Stimulated activated CD8-positive, alpha-beta memory T cell treated with anti-CD3 and anti-CD28 coated beads, Interleukin-12 subunit alpha, Interleukin-12 subunit beta, amount 100 ng/mL, for 1 hour (primary cell): ENCODE measurements at places on chromosomes 3 and 15.

- DNase-seq = no peak
Observed at GRCh38 chr3:155748611-155749365, 3.9 kb upstream of the PLCH1 start.

GRCh38 chr15:25739687-25740121 lies 123.4 kb downstream of the ATP10A start:
- DNase-seq = peak; percentile 8

GRCh38 chr3:30862004-30862403 lies 32.5 kb downstream of the GADL1 start:
- DNase-seq = no peak

GRCh38 chr3:78791753-78792152 lies 976.0 kb downstream of the ROBO1 start:
- DNase-seq = no peak

GRCh38 chr3:120762615-120763014 lies 20.1 kb downstream of the GTF2E1 start:
- no peak for DNase-seq

GRCh38 chr3:13137941-13138832 lies 65.0 kb upstream of the IQSEC1 start:
- DNase-seq = no peak

DNA sequence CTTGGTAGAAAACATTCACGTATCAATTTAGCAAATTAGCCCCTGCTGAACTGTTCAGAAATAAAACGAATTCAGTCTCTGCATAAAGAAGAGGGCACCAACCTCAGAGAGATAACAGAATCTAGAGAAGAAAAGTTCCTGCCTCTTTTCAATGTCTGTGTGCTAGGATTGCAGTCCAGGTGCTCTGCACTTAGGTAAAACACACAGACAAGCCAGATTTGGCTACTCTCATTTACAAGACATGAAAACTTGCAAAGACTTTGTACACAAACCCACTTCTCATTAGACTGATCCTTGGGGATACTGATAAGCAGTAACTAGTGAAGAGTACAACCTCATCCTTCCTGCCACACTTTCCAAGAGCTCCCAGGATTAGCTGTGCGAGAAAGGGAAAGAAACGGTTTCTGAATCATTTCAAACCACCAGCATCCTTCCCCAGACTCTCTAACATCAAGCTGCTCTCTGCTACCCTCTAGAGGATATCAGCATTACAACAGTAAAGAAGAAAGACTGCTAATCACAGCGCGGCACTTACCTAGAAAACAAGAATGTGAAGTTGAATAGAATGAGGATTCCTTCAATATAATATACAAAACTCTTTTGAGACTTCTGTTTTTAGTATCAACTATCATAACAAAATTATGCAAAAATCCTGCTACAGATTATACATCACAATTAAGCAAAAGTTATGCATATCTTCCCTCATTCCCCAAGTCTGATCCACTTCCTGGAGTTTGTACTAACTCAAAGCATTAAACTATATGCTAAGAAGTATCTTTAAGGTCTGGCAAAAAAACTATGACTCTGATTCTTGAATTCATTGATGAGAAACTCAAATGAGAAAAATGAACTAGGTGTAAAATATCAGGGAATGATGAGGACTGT lies 306.4 kb downstream of the MAGI1 start:
- DNase-seq = no peak

GRCh38 chr3:23648996-23649395 lies 156.8 kb upstream of the UBE2E1 start:
- DNase-seq = no peak

- no peak for DNase-seq
Observed at GRCh38 chr3:160748231-160748630, 7.8 kb upstream of the PPM1L start.

GRCh38 chr3:10309736-10310135 lies 11.2 kb downstream of the SEC13 start:
- no peak for DNase-seq

GRCh38 chr15:27550635-27551034 lies 548.5 kb downstream of the OCA2 start:
- no peak for DNase-seq

DNA sequence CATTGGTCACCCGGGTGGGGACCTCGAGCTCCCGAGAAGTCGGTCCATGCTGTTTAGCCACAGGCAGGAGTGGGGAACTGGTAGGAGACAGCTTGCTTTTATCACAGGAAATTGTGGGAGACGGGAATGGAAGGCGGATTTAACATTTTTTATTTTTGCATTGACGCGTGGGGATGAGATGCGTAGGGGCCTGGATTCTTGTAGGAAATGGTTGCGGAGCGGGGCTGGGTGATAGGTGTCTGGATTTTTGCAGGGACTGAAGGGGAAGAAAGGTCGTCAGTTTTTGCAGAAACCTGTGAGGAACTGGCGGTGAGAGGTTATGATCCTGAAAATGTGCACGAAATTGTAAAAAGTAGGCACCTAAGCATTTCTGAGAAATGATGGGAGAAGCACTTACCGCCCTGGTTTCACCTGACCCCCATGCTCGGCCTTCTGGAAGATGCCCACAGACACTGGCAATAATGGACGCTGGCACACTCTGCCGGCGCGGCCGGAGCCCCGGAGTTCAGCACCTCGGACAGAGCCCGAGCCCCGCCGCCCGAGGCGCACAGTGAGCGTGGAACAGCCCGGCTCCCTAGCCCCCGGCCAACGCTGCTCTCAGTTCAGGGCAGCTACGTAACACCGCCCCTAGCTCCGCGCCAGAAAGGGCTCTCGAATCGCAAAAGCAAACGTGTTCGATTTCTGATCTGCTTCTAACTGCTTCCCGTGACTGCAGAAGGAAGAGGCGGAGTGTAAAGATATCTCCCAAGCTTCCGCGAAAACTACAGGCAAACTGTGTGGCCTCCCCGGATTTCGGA lies 928 bp downstream of the ANKRD34C start:
- DNase-seq = no peak

DNA sequence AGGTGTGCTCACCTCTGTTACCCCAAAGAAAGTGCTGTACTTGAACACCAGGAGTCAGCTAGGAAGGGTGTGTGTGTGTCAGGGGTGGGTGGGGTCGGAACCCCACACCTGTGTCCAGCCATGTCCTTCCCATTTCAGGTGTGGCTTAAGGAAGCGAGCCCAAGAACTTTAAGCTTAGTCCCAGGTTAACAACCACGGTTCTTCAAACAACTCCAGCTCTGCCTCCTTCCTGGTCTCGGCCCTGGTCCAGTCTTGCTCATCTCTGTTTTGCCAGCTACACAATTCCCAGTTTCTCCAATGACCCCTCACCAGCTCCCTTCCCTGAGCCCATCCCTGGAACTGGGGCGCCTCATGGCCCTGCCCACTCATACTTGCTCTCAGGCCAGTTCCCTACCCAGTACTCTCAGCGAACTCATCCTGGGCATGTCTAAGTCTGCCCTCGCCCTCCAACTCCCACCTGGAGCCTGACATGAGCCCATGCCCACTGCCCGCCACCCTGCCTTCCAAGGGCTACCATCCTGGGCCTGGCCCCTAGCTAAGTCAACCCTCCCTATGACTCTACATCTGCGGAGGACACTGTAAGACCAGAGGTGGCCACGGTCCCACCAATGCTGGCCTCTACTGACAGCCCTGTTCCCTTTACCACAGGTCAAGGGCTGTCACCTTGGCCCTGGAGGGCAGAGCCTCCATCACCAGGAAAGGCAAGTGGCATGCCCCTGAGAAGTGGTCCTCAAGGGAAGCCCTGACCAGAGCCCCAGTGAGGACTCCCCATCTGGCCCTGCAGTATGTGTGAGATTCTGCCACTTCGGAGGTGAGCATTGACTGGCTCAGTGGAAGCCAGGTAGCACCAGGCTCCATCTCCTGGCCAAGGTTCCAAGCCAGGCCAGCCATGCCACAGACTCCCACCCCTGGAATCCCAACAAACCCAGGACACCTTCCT lies 9.2 kb downstream of the POC1A start:
- DNase-seq = no peak

DNA sequence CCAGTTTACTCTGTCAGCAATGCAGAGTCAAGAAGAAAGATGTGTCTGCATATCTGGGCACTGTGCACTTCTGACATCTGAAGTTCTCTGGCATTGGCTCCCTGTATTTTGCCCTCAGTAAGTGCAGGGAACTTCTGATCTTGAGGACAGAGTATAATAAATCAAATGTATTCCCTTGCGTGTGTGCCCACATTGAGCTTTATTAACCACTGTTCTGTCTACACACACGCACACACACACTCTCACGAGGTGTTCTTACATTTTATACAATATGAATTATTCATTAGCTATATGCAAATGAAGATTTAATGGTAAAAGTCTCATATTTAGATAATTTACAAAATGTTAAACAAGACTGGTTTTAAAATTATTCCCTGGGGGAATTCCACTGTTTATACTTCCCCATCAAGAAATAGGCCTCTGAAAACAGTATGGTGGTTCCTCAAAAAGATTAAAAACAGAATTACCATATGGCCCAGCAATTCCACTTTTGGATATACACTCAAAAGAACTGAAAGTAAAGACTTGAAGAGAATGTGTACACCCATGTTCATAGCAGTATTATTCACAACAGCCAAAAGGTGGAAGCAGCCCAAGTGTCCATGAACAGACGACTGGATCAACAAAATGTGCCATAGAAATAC lies 24.6 kb upstream of the ANPEP start:
- DNase-seq = no peak

GRCh38 chr15:52796753-52797520 lies 6.8 kb upstream of the ONECUT1 start:
- DNase-seq = no peak
